ENCODE measurements at places on chromosomes 2 and 18.
A peak's percentile ranks its signal among the peaks of the same experiment; 100 is the strongest.

GRCh38 chr2:15813481-15814266, 126.7 kb upstream of the MYCN start:
- DNase-seq: no peak

GRCh38 chr18:70019991-70020390, 72.3 kb upstream of the CD226 start:
- DNase-seq: no peak

GRCh38 chr2:57881998-57882888, 164.4 kb upstream of the VRK2 start:
- DNase-seq: peak; percentile 53

DNA sequence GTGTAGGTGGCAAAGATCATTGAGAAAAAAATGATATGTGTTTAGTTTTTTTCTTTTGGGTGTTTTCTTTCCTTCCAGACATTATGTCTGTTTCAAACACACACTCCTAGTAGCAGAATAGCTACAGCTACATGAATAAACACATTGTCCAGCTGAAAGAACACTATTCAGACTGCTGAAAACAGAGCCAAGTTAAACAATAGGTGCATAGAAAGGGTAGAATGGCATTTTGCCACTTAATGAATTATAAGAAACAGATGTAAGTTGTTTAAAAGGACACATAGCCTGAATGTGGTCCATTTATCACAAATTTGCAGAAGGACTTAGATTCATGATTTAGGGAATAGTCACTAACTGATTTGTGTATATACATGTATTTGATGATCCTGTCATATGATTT, 20.1 kb downstream of the CTLA4 start:
- no peak for DNase-seq

- DNase-seq: no peak
These were observed 55.9 kb downstream of the ACVR1C start for GRCh38 chr2:157572725-157573124.

DNA sequence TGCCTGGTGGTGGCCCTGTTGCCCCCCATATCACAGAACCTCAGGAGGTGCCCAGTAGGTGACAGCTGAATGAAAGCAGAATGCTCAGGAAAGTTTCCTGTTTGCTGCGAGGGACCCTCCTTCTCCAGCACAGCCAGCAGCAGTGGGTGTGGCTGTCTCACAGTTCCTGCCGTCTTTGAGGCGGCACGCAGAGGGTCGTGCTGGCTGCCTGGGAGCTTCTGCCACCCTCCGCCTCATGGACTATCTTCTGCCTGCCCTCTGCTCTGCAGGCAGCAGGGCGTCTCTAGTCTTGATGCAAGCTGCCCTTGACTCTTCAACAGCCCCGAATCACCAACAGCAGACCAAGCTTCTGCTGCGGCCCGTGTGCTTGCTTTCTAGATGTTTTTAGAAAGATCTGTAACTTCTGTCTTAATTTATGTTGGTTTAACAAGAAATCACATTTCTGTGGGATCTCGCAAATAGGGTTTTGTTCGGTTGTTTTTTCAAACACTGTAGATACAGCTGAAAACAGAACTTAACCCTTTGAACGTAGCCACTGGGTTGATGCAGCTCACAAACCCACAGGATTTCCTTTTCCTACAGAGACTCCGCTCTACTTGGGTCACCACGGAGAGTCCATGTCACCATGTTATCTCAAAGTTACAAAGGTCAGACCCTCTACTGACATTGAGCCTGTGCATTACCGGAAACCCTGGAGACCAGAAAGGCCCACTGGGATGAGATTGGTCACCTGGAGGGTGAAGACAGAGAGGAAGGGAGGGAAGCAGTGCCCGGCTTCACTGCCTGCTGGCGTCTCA, 144.9 kb downstream of the ACOXL start:
- DNase-seq: no peak

DNA sequence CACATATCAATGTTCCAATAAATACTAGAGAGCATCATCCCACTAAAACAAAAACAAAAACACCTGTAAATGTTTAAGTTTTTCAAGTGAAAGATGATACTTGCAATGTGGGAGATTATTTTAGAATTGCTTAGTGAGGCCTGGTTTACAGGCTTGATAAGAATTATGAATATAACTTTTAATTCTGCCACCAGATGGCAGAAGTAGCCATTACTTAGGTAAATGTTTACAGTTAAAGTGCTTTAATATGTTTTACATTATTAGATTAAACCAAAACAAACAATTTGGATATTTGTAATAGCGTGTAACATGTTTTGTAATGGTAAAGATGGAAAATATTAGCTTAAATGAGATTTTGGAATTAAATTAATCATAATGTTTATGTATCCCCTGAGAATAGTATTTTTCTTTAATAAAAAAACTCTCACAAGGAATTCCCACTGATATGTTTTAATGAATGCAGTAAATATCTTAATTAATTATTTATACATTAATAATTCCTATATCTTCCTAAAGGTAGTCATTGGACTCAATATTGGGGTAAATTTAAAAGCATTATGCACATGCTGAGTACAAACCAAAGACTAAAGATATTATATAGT, 522.0 kb downstream of the SPAG16 start:
- no peak for DNase-seq

- no peak for DNase-seq
These were observed 631.5 kb downstream of the NYAP2 start for GRCh38 chr2:226030788-226031646.

- no peak for DNase-seq
These were observed 452.5 kb upstream of the SALL3 start for GRCh38 chr18:78526923-78527711.

- DNase-seq: no peak
These were observed 3.2 kb downstream of the FARSB start for GRCh38 chr2:222652491-222653255.

- no peak for DNase-seq
These were observed 110.3 kb upstream of the PKDCC start for GRCh38 chr2:41937464-41937906.

DNA sequence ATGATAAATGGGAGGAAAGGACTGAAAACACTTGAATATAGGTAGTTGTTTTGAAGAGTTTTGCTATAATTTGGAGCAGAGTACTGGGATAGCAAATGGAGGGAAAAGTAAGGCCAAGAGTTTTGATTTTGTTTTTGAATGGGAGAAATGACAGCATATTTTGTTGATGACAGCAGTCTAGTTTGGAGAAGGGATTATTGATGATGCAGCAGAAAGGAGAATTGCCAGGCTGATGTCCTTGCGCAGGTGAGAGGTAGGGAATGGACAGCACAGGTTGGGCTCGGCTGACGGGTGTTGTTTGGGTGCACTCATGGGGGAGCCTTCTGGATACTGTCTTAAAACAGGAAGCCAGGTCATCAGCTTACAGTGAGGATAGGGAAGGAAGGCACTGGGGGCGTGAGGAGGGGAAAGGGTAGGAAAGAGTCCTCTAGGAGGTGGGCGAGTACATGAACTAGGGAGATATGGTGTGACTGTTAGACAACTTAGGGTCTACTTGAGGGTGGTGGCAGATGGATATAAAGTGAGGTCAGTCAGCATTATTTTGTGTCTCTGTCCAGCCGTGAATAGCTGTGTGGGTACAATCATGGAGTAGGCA, 10.4 kb downstream of the NCAPH start:
- no peak for DNase-seq

- DNase-seq: no peak
These were observed 86.3 kb upstream of the SLC66A3 start for GRCh38 chr2:11068856-11069526.

DNA sequence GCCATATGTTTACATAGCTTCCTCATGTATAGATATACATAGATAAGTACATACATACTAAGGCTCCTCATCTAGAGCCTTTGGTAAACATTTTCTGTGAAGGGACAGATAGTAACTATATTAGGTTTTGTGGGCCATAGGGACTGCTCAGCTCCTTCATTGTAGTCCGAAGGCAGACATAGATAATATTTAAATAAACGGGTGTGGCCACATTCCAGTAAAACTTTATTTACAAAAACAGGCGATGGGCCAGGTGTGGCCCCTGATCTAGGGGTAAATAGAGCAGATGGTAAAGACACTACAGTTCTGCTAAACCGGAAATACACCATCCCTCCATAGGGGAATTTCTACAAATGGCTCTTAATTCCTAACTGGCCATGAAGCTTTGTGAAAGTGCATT, 7.3 kb downstream of the COQ10B start:
- DNase-seq: no peak

DNA sequence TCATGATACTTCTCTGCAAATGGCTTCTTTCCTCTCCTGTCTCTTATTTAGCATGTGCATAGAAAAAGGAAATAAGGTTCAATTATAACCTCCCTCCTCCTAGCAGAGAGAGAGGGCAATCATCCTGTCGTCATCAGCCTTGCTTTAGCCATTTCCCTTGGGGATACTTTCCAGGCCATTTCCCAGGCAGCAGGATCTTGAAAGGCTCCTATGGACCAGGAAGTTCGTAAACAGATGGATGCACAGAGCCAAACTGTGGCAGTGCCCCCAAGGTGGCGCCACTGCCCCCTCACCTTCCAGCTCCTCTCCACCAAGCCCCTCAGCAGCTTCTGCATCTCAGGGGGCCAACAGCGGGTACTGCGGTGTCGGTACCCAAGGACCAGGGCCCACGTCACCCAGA, 157.4 kb downstream of the DTNA start:
- no peak for DNase-seq

GRCh38 chr18:39935598-39935997, 2019.4 kb upstream of the PIK3C3 start:
- DNase-seq: no peak

DNA sequence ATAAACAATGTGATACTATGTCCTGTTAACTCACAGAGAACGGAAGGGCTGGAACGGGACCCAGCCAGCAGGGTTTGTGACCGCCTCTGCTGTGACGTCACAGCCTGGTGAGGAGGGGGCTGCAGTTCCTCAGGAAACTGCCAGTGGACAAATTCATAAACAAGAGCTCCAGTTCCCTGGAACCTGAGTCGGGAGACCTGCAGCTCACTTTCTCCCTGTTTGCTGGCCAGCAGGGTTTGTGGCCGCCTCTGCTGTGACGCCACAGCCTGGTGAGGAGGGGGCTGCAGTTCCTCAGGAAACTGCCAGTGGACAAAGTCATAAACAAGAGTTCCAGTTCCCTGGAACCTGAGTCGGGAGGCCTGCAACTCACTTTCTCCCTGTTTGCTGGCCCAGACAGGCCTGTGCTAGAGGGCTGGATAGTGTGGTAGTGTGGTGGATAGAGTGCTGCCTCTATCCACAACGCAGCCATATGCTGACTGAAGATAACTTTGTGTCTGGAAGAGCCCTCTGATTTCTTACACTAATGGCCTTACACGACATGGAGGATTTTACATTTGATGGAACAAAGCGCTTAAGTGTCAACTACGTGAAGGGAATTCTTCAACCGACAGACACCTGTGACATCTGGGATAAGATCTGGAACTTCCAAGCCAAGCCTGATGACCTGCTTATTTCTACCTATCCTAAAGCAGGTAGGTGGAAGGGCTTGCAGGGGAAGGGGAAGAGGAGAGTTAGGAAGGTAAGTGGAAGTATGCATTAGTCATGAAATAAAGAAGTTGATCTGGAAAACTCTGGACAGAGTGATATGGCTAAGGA, at the start of gene SULT1C4:
Gene SULT1C4 (plus strand): TSS at position 140 of the 816 bp plus-strand sequence. CDS start 384 bp downstream, at position 524.
- no peak for DNase-seq

DNA sequence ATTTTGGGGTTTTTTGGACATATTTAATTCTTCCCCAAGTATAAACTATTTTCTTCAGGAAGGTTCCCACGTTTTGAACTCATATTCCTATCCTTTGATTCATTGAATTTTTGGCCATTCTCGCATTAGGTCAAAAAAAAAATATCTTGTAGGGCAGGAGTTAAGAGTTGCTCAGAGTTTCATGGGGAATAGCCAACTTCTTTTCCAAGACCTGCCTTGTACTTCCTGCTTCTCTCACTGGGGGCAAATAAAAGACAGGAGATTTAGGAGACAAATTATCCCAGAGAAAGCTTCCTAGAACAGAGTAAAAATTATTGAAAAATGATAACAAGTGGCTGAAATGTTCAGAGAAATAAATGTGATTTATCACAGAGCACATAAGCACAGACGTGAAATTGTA, 55.2 kb upstream of the BCL11A start:
- no peak for DNase-seq

DNA sequence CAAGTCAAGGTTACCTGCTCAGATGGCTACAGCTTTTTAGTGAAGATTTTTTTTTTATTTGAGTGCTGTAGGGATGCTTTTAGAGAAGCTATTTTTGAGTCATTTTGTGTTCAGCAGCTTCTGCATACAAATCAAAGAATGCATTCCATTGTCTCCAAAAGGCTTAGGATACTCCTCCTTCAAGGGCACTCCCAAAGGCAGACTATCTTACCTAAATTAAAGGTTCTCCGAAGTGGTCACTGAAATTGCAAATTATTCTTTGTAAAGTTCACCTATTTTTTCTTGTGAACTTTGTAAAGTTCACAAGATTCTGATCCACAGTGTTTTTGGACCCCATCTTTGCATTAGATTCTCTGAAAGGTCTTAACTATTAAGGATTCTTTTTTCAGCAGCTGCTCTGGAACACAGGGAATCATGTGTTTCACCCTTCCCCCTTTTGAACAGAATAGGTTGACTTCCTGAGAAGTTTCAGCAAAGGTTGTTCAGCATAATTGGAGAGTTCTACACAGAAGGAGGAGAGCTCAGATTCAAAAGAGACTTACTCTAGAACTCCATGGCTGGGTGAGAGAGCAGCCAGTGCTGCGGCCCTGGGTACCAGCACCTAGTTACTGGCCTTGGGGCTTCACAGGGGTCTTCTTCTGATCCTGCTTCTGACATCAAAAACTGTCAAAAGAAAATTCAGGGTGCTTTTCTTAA, 14.5 kb downstream of the CLIP4 start:
- no peak for DNase-seq

DNA sequence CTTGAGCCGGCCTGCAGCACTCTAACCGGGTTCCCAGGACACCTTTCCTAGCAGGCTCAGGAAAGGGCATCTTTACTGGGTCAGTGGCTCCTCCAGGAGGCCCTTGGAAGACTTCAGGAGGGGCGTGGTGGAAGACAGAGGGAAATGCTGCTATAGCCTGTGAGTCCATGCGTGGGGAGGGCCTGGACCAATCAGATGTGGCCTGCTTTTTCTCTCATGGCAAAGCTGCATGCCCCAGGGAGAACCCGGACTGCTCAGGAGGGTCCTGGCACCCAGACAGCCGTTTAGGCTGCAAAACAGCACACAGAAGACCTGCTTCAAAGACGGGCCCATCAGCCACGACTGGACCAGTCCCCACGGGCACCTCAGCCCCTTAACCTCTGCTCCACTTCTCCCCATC, 84.4 kb downstream of the EIPR1 start:
- no peak for DNase-seq

DNA sequence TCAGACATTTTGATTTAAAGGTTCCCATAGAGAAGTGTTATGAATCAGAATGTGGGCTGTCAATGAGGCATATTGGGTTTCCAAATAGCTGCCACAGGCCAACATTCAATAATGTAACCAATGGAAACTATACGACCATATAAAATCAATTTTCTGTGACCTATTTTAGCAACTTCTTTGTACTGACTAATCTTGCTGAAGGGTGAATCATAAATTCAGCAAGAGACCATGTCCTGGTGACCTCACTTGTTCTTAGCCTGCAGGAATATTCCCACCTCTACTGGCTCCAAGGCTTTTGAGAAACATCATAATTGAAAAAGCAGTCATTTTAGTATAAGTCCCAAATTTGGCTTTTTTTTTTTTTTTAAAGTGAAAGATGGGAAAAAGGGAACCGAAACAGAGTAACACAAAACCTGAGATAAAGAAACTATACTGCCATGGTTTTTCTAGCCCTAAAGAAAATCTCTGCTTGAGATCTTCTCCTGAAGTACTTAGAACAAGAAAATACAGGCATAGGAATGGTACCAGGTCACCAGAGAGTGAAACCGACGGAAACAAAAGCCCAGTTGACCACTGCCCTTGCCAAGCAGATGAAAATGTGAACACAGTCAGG, 32.1 kb downstream of the PLEKHM3 start:
- DNase-seq: no peak

- DNase-seq: no peak
These were observed 100.6 kb upstream of the FN1 start for GRCh38 chr2:215536510-215536909.

All from HS-27A (cell line).